ENCODE measurements at places on chromosomes 12 and 14.

- no peak for DNase-seq
Measured at GRCh38 chr14:59185676-59186075, 2.8 kb upstream of the DAAM1 start.

DNA sequence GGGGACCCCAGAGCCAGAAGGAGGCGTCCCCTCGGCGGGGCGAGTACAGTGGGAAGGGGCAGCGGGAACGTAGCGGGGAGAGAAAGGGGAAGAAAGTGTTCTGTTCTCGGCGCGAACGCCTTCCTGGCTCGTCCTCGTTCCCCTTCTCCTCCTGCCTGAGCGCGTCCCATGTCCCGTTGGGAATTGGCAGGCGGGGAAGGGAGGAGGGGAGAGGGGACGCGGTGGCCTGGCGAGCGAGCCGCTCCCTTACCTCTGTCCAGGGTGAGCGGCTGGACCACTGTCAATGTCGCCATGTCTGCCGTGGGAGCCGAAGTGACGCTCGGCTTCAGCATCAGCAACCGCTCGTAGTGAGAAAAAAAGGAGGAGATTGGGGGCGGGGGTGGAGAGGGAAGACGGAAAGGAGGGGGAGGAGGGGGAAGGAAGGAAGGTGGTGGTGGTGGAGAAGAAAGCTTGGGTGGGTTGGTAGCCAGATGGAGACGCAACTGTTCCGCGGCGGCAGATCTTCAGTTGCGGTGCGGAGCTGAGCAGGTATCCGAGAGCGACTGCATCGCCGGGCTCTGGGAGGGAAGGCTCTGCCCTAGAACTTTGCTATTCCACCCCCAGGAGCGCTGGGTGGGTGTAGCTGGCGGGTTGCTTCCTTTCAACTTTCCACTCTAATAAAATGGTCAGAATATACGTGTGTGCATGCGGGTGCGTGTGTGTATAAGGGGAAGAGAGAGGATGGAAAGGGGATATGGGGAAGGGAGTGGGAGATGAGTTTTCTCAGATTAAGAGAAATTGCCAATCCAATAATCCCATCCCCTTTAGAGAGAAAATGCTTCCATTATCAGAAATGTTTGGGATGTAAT lies at the start of gene LIN7A:
TSS of gene LIN7A (minus strand) at position 544 of the 848 bp plus-strand sequence. CDS start at position 332, 212 bp downstream.
- peak; percentile 26 for DNase-seq

DNA sequence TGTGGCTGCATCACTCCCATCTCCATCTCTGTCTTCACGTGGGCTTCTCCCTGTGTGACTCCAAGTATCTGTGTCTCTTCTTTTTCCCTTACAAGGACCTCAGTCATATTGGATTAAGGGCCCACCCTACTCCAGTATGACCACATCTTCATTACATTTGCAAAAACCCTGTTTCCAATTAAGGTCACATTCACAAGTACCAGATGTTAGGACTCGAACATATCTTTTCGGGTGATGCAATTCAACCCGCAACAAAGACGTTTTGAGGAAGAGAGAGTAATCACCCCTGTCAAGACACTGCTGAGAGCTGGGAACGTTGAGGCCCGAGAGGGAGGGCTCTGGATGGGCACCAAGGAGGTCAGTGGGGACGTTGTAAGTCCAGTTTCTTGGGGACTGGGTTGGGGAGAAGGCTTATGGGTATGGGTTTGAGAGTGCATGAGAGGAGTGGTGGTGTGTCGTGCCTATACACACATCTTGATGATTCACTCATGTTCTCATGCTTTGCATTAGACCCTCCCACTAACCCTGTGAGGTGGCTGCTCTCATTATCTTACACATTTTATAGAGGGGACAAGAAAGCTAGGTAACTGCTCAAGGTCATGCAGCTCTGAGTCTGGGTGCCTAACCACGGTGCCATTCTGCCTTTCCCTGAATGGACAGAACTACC lies 12.1 kb upstream of the IFI27 start:
- DNase-seq = no peak

GRCh38 chr14:92649934-92650545 lies 98.4 kb downstream of the LGMN start:
- no peak for DNase-seq

- no peak for DNase-seq
Measured at GRCh38 chr12:89933911-89934310, 225.3 kb upstream of the ATP2B1 start.

- no peak for DNase-seq
Measured at GRCh38 chr14:61661471-61662400, 33.6 kb upstream of the HIF1A start.

DNA sequence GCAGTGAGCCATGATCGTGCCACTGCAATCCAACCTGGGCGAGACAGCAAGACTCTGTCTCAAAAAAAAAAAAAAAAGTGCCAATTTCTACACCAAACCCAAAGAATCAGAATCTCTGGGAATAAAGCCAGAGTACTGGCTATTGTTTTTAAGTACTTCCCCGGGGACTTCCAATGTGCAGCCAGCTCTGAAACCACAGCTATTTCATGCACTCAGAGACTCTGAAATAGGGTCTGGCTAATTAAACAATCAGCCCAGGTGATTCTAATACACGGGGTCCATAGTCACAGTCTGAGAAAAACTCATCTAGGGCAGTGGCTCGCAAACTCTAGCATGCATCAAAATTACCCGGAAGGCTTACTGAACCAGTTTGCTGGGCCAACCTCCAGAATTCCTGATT lies 56.3 kb downstream of the SIX6 start:
- DNase-seq = peak; percentile 73

GRCh38 chr14:95877633-95878032 lies 1.0 kb downstream of the TUNAR start:
- no peak for DNase-seq

DNA sequence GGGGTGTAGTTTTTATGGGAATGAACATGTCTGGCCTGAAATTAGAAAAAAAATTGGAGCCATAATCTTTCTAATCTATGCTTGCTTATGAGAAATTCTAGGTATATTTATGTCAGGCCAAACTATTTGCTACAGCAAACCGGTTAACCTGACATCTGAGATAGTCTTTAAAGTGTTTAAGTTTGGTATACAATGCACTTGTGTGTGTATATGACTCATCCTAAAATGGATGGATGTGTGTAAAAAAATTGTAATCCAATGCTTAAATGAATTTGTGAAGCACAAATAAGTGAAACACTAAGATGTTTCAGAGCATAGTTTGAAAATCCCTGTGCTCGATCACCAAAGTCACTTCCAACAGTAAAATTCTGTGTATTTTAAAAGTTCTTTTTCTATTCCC lies 6.7 kb downstream of the CNOT2 start:
- DNase-seq = no peak

- no peak for DNase-seq
Measured at GRCh38 chr12:75747572-75748021, 236.2 kb upstream of the KRR1 start.

DNA sequence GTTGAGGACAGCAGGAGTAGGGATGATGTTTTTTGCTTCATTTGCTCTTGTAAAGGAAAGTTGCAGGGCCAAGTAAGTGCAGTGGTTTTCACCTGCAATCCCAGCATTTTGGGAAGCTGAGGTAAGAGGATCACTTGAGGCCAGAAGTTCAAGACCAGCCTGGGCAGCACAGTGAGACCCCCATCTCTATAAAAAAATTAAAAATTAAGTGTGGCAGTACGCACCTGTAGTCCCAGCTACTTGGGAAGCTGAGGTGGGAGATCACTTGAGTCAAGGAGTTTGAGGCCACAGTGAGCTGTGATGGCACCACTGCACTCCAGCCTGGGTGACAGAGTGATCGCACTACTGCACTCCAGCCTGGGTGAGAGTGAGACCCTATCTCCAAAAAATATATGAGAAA lies 10.8 kb downstream of the DPF3 start:
- no peak for DNase-seq

GRCh38 chr12:2759733-2760132 lies 35.0 kb upstream of the FKBP4 start:
- DNase-seq = no peak

- no peak for DNase-seq
Measured at GRCh38 chr14:57611555-57612075, 118.0 kb upstream of the CCDC198 start.

- DNase-seq = peak; percentile 88
Measured at GRCh38 chr12:124411281-124411878, 116.5 kb downstream of the RFLNA start.

GRCh38 chr14:78902010-78902623 lies 731.9 kb downstream of the NRXN3 start:
- DNase-seq = peak; percentile 32

- no peak for DNase-seq
Measured at GRCh38 chr12:57157588-57158173, 10.3 kb upstream of the LRP1-AS start.

GRCh38 chr12:13039328-13039956 lies 4.7 kb upstream of the FAM234B start:
- DNase-seq = no peak

DNA sequence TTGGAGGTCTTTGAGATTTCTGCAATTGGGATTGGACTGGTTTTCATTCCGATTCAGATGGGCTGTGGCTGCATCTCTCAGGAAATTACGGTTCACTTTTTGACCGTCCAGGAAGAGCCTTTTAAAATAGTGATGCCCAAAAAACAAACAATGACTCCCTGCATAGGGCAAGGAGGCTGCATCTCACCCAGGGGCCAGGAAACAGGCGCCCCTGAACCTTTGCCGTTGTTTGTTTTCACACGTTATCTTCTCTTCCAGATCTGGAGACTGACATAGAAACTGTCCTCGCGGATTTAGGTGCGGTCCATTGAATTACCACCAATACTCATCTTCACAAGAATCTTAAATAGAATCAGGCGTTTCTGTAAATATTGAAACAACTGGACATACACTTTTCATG lies 66.0 kb downstream of the FLRT2 start:
- no peak for DNase-seq

All from urothelium cell line (cell line).